ENCODE measurements at places on chromosomes 16 and 17.

- no peak for DNase-seq
Measured at GRCh38 chr17:67515490-67516083, 138.5 kb downstream of the PITPNC1 start.

DNA sequence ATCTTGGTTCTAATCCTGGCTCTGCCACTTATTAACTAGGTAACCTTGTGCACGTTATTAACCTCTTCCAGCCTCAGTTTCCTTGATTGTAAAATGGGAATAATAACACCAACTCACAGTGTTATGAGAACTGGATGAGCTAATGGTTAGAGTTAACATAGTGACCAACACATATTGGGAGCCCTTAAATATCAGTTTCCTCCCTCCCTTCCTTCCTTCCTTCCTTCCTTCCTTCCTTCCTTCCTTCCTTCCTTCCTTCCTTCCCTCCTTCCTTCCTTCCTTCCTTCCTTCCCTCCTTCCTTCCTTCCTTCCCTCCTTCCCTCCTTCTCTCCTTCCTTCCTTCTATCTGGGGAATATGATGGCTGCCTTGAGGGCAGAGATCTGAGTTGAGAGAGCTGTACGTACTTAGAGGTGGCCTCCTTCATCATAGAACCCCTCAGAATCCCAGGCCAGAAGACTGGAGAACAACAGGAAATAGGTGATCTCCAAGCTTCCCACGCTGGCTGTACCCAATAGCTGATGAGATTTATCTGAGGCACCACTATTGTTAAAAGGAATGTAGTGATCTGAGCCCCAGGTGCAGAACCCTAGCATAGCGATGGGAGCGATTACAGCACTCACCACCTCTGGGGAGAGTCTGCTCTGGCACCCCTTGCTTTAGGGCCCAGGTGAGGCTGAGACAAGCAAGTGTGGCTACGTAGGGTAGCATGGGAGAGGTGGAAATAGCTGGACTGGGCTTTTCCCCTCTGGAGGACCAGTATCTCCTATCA is 26.2 kb downstream of the CCR7 start:
- DNase-seq: no peak

GRCh38 chr17:8916466-8916865 is 49.0 kb upstream of the PIK3R6 start:
- no peak for DNase-seq

- DNase-seq: no peak
Measured at GRCh38 chr17:45341533-45342158, 24.8 kb upstream of the MAP3K14 start.

DNA sequence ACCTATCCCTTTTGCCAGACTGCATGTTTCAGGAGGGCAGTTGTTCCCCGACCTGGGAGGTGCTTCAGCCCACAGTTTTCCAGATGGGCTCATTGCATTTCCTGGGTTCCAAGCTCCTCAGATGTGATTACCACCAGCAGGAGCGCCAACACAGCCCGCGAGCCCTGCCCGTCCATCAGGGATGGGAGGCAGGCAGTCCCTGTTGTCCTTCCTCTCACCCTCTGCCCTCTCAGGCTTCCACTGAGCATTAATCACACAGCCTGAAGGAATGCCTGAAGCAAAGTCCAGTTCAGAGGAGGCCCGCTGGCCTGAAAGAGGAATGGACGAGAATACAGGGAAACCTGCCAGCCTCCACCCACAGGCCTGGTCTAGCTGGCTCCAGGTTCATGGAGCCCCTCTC is 256.3 kb upstream of the SDK2 start:
- DNase-seq: no peak

Measured in HuH-7.5 (cell line).